Motor neuron (in vitro differentiated cells): ENCODE measurements at places on chromosomes 7 and 10. TPM values are rescaled to one million over a fixed set of nuclear protein-coding genes. Genes with fewer than 3 reads are reported as not detected.

Gene MYO1G
- total RNA-seq, result 0.17 and 0.23 TPM in 2 replicates

Gene PNLIPRP2
- total RNA-seq, result not detected in 2 replicates

Gene FGFBP3
- total RNA-seq, result 0.53 and 0.84 TPM in 2 replicates

Gene HKDC1
- total RNA-seq, result 0.04 and 0.32 TPM in 2 replicates

Gene LIPK
- not detected in 2 replicates for total RNA-seq

Gene TMEM26
- total RNA-seq, result 0.18 and 0.36 TPM in 2 replicates

Gene CDC14C
- total RNA-seq, result 0.21 TPM in 1 of 2 replicates, not detected in the other

Gene PCGF6
- total RNA-seq, result 15.0 and 15.4 TPM in 2 replicates

Gene AKR1D1
- 0.05 TPM in 1 of 2 replicates, not detected in the other for total RNA-seq

Gene SRRM3
- total RNA-seq, result 9.0 and 10.7 TPM in 2 replicates

Gene UBN2
- 10.4 and 10.6 TPM in 2 replicates for total RNA-seq

Gene ALKBH4
- 16.7 TPM in 2 replicates for total RNA-seq

Gene PNLIPRP3
- total RNA-seq, result not detected in 2 replicates

Gene SPDYE8
- total RNA-seq, result 0.46 and 0.57 TPM in 2 replicates

Gene CALCR
- total RNA-seq, result 0.06 TPM in 1 of 2 replicates, not detected in the other

Gene THSD7A
- total RNA-seq, result 1.2 and 3.9 TPM in 2 replicates

Gene UCN3
- 0.25 TPM in 1 of 2 replicates, not detected in the other for total RNA-seq

Gene PLEKHS1
- total RNA-seq, result 0.19 TPM in 1 of 2 replicates, not detected in the other

Gene CALD1
- 10.2 and 10.3 TPM in 2 replicates for total RNA-seq

Gene ERLIN1
- total RNA-seq, result 21.5 and 23.4 TPM in 2 replicates

Gene FAM24B
- total RNA-seq, result 21.7 and 22.0 TPM in 2 replicates

Gene SDHAF3
- 17.5 and 29.1 TPM in 2 replicates for total RNA-seq

Gene JAZF1
- 18.4 and 19.9 TPM in 2 replicates for total RNA-seq

Gene SVOPL
- 0.22 and 0.94 TPM in 2 replicates for total RNA-seq
